CD4-positive, alpha-beta T cell treated with Interleukin-1 beta for 1 hour (primary cell): ENCODE measurements at places on chromosomes 1 and 21.

GRCh38 chr21:45016406-45017038 is 57.9 kb upstream of the ADARB1 start:
- DNase-seq, result no peak

- no peak for DNase-seq
Observed at GRCh38 chr1:1342584-1343115, 6.6 kb downstream of the DVL1 start.

GRCh38 chr1:156794506-156795373 is 21.9 kb downstream of the SH2D2A start:
- DNase-seq, result no peak

DNA sequence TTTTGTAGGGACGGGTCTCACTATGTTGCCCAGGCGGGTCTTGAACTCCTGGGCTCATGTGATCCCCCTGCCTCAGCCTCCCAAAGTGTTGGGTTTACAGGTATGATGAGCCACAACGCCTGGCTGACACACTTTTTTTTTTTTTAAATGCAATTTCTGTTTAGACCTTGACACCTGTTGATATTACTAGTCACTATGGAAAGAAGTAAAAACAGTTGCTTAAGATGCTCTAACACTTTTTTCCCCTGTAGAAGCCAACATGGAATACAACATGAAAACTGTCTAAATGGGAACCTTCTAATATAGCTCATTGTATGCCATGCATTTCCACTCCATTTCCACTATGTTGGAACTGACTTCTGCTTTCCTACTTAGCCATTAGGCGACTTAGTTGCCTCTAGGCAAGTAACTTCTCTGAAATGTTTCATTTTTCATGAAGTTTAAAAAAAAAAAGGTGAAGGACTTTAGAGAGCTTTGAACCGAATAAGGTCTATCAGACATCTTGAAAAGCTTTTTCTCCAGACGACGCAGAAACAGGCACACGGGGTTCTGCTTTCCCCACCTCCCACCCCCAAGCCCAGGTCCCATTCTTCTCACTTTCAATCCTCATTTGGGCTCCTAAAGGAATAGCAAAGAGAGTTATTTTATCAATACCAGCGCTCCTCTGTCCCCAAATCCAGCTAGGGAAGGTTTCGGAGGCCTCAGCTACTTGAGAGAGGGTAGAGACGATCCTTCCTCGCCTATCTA is 648 bp upstream of the DR1 start:
- no peak for DNase-seq

GRCh38 chr1:27154469-27154990 is 395 bp downstream of the SLC9A1 start:
- DNase-seq, result no peak
